ENCODE measurements at places on chromosomes 13 and 19. TPM values are rescaled to one million over a fixed set of nuclear protein-coding genes. Genes with fewer than 3 reads are reported as not detected.

Gene KLK10
- polyA plus RNA-seq = 0.29 TPM

Gene ZNF224
- polyA plus RNA-seq = 37.9 TPM

Gene COX7A1
- polyA plus RNA-seq = 25.6 TPM

Gene ZNF546
- polyA plus RNA-seq = 4.4 TPM

Gene KCTD12
- polyA plus RNA-seq = 99.2 TPM

Gene FLT1
- 50.3 TPM for polyA plus RNA-seq

Gene BEST2
- polyA plus RNA-seq = not detected

Gene FCER2
- polyA plus RNA-seq = 0.15 TPM

Gene TEX26
- 1.9 TPM for polyA plus RNA-seq

GRCh38 chr13:102128216-102128810 is 273.5 kb downstream of the FGF14 start:
- no peak for DNase-seq

- no peak for DNase-seq
These were observed 1279.8 kb upstream of the PCDH9 start for GRCh38 chr13:68509734-68510621.

DNA sequence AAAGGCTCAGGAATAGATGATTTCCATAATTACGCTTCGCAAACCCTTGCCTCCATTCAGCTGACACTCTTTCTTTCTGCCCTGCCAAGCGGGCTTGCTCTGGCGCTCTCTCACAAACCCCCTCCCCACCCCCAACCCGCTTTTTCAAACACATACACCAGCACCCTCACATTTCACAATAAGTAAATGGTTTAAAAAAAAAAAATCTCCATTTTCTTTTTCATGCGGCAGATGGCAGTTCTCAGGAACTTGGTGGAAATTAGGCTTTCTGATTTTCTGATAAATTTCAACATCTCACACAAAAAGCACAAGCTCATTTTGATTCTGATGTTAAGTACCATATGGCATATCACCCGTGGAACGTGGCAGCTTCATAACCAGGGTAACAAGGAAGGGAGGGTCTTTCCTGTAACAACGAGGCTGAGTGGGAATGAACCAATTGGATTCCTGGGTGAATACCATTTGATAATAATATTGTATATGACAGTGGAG is 43.8 kb downstream of the C13orf42 start:
- no peak for DNase-seq

DNA sequence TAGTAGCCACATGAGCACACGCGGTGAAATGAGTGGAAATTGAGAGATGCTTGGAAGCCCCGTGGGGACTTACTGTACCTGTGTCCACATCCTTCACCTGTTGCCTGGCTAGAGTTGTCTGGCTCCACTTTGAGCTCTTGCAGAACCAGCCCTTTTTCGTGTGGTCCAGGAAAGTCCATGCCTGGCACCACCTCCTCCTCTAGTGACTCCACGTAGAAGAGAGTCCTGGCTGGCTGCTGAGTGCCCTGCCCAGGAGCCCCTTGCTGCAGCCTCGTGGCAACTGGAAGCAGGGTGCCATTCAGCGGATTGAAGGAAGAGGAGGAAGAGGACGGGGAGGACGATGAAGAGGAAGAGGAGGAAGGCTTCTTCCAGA is 515 bp upstream of the ATXN8OS start:
- DNase-seq = no peak

GRCh38 chr13:35833031-35833430 is 298.2 kb downstream of the DCLK1 start:
- no peak for DNase-seq

GRCh38 chr13:107375701-107376340 is 807.9 kb upstream of the ARGLU1 start:
- no peak for DNase-seq

- DNase-seq = no peak
These were observed 72.4 kb upstream of the CLDN10 start for GRCh38 chr13:95480131-95480545.

GRCh38 chr19:42229855-42230351 is 9.8 kb downstream of the ZNF526 start:
- no peak for DNase-seq

GRCh38 chr13:84191139-84191538 is 308.9 kb upstream of the SLITRK1 start:
- no peak for DNase-seq

DNA sequence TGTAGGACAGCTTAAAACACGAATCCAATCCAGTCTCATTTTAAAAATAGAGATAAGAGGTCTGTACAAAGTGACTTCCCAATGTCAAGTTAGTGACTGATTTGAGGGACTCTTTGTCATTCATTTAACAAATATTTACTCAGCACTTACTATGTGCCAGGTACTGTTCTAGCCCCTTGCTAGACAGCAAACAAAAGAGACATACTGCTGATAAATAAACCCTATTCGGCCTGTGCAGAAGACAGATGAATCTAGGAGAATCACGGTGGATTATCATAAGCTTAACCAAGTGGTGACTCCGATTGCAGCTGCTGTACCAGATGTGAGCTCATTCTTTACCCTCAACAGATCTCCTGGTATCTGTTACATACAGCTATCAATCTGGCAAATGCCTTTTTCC is 6.4 kb upstream of the ELF1 start:
- DNase-seq = no peak
